ENCODE measurements at places on chromosomes 16 and 17.

DNA sequence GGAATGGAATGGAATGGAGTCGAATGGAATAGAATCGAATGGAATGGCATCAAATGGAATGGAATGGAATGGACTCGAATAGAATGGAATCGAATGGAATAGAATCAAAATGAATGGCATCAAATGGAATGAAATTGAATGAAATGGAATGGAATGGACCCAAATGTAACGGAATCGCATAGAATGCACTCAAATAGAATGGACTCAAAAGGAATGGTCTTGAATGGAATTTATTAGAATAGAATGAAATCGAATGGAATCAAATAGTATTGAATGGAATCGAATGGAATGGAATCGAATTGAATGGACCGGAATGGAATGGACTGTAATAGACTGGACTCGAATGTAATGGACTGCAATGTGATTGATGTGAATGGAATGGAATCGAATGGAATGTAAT is 501.4 kb upstream of the WSB1 start:
- DNase-seq, result no peak

DNA sequence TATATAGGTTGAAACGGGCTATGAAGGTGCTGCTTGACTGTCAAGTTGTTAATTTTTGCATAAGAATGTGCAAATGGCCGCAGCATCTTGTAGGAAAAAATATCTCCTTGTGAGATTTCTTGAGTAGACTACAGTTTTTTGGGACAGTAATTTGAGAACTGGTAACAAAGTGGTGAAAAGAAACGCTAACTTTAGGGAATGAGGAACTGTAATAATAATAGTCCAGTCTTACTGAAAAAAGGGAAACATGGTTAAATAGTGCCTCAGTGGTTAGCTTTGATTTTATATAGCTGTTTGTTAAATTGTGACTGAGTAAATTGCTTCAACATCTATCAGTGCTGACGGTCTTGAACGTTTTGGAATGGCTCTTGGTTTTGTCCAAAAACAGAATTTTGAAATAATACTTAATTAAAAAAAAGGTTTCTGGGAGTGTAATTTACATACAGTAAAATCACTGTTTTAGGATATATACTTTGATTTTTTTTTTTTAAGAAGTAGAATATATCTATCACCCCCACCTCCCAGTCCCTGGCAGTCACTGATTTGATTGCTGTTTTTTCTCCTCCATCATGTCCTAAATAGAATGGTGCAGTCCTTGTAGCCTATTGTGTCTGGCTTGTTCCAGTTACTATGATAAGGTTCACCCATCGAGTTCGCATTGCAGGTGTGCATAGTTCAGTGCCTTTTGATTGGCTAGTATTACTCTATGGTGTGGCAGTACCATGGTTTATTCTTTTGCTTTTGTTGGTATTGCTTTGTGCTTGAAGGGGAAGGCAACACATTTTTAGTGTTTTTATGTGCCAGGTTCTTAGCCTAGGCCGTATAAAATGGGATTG is 2.8 kb downstream of the HAPSTR1 start:
- no peak for DNase-seq

DNA sequence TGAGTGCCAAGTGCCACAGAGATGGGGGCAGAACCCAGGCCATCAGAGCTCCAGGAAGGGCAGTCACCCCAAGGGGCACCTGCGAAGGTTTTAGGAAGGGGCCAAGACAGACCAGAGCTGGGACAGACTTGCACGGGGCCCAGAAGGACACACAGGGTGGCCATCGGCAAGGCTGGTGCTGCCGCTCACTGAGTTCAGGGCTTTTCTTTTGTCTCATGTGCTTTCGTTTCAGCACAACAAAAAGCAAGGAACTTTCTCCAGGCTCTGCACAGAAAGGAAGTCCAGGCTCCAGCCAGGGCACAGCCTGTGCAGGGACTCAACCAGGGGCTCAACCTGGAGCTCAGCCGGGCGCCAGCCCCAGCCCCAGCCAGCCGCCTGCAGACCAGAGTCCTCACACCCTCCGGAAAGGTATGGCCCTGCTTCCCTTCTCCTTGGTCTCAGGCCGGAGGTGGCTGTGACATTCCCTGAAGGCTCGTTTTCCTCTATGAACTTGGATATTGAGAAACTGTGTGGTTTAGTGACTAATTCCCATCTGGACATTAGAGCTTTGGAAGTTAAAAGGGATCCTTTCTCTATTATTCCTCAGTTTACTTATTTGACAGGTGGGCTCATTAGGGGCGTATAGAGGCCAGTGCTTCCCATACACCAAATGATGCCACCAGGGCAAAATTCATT is 37.9 kb downstream of the ELAC2 start:
- no peak for DNase-seq

DNA sequence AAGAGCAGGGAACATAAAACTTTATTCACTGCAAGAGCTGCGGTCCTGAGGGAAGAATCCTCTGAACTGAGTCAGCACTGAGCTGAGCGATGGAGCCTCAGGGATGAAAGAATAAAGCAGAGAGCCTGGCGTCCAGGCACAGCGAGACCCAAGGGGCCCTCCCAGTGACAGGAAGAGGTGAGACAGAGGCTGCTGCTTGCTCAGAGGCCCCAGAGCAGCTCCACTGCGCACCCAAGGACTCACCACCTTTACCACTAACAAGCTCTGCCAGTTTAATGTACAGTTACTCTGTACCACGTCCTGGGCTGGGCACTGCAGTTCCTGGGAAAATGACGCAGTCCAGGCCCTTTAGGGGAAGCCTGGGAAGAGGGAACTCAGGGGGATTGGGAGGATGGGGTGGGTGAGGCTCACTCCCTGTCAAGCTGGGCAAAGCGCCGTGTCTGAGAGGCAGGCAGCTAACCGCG is 5.6 kb downstream of the GFAP start:
- no peak for DNase-seq

DNA sequence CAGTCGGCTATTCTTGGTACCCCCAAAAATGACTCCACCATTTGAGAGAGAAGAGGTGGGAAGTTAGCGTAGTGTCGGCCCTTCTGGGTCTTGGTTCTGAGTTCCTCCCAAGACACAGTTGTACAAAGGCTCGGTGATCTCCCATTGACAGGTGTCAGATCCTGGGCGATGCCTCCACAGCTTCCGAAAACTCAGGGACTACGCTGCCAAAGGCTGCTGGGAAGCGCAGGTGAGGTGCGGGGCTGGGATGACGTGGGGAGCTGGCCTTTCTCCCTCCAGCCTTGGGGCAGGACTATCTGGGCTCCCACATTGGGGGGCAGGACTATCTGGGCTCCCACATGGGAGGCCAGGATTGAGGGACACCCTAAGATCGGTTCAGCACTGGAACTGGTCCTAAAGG is 10.4 kb downstream of the CCNF start:
- DNase-seq, result no peak

DNA sequence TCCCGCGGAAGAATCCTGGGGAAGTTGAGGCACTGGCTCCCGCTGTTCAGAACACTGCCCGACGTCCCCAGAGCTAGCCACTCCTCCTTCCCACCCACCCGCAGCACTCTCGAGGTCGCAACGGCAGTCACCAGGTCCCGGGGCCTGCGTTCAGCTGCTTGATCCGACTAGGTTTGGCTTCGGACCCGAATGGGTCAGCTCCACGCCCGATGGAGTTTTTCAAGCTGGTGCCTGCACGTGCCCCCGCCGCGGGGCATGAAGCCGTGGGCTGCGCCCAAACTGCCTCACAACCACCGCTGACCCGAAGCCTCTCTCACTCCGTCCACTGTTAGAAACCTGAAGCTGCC is 12.4 kb upstream of the ODF4 start:
- no peak for DNase-seq

DNA sequence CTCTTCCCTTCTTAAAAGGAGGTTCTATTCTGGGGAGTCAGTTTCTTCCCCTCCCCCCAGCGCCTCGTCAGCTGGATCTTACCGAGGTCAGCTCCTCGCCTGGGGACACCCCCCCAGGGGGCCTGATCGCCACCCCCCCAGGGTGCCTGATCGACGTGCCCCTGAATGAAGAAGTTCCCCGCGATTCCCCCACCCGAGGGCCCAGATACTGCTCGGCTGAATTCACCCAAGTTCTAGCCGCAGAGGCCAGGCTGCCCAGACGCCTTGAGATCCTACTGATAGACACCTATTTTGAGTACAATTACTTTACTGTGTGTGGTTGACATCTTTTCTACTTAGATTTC is 1.4 kb downstream of the RAB11FIP3 start:
- DNase-seq, result no peak

DNA sequence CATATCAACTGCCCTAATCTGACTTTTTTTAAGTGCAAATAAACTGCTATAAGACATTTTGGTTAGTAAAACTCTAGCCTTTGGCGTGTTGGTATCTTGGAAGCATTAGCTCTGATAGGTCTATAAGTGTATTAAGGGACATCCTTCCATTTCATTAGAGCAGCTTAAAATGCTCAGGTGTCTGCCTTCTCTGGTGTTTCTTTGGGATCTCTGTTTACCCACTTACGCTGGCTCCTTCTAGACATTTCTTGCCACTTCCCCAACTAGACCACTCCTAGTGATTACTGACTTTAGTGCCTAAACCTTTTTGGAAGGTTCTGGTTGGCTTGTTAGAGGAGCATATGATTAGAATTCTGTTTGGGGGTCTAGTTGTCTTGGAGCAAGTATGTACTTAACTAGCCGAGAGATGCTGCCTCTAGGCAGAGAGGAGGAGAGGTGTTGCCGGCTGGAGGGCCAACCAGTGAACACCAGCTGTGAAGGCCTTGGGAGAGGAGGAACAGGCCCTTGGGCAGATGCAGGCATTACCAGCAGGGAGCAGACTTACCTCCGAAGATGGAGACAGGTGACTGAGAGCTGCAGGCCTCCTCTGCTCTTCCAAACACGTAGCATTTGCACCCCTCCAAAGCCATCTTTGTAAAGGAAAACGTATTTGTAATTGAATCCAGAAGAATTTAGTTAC is 15.2 kb upstream of the CLEC18C start:
- no peak for DNase-seq

GRCh38 chr16:52812678-52813556 is 239.8 kb downstream of the CHD9NB start:
- DNase-seq, result no peak

GRCh38 chr17:7403727-7403976 is 245 bp downstream of the TMEM256 start:
- no peak for DNase-seq

DNA sequence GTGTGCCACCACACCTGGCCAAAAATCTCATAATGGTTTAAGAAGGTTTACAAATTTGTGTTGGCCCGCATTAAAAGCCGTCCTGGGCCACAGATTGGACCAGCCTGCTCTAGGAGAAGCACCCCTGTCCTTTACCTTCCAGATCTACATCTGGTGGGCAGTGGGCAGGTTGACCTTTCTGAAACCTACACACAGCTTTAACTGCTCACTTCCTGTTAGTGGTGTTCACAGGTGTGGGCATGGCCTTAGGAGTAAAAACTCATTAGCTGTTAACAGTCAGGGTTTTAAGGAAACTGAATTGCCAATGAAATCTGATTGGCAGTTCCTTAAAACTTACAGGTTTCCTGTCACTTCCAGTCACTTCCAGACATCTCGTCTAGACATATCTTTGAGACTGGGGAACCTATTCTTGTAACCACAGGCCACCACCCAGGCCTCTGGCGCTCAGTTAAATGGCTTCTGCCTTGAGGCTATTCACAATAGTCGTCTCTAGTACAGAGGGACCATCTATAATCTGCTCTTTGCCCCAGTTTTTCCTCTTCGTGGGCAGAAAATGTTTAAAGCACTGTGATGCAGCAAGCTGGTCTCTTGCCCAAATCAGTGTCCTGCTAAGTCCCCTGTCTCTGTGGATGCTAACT is 29.3 kb downstream of the GNGT2 start:
- DNase-seq, result no peak

DNA sequence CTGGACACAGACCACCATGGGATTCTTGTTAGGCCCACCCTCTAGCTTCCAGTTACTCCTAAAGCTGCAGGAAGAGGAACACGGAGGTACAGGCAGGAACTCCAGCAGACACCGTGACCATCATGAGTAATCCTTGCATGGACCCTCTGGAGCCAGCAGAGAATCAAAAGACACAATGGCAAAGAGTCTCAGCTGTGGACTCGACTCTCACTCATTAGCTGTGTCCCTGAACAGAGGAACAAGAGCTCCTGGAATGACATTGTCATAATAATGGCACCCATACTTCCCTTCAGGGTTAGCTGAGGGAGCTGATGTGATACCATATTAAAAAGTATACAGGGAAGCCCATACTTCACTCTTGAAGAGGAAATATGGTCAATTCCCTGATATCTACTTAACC is 176.3 kb upstream of the ASIC2 start:
- no peak for DNase-seq

- DNase-seq, result no peak
Measured at GRCh38 chr16:23348579-23349469, 46.7 kb downstream of the SCNN1B start.

- no peak for DNase-seq
Measured at GRCh38 chr16:75774197-75774596, 47.9 kb upstream of the CPHXL start.

- peak; percentile 80 for DNase-seq
Measured at GRCh38 chr17:29116804-29117753, 63.1 kb downstream of the MYO18A start.

DNA sequence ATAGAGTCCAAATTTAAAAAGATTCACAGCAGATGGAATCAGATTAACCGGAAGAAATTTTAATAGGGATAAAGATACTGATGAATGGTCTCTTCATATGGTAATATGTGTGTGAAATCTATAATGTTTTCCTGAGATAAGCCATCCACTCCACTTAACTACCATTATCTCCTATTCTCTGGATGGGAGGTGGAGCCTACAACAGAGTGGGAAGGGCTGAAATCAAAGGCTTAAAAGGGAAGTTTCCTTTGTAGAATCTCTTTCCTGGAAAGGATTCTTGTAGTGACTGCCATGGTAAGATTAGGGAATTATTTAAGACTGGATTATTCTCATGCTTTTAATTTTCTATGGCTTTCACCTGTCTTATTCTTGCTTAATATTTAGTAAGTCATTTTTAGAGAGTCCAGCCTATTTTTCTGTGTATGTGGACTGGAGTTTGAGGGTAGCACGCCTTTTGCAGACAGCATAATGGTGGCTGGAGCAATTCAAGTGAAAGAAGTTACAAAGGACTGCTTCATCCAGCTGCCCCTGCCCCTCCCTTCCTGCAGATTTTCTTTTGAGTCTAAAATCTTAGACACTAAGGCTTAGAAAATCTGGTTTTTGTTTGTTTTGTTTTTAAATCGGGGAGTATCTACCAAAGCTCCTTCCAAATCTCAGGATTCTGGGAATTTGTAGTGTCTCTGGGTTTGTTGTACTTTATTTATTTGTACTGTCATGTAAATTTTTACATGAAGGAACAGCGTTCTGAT is 26.5 kb downstream of the KAT7 start:
- no peak for DNase-seq

DNA sequence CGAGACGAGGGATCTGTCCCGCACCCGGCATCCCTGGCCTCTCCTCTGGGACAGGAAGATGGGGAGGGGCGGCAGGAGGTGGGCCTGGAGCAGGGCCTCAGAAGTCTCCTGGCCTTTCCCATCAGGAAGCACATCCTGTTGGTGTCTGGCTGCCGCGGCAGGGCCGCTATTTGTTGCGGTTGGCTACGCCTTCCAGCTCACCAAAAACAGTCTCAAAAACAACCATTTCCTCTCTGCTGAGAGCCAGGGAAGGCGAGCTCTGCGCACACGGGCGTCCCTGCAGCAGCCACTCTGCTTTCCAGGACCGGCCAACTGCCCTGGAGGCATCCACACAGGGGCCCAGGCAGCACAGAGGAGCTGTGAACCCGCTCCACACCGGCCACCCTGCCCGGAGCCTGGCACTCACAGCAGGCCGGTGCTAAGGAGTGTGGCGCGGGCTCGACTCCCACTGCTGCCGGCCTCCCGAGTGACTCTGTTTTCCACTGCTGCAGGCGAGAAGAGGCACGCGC is at the start of gene TMEM204:
TMEM204 (plus strand) TSS at position 224 of the 509 bp plus-strand sequence. CDS start 610 bp downstream, outside the sequence.
- DNase-seq, result peak; percentile 41
